Kasumi-1 (cell line): ENCODE measurements at places on chromosomes 16 and 17.
A peak's percentile ranks its signal among the peaks of the same experiment; 100 is the strongest.

DNA sequence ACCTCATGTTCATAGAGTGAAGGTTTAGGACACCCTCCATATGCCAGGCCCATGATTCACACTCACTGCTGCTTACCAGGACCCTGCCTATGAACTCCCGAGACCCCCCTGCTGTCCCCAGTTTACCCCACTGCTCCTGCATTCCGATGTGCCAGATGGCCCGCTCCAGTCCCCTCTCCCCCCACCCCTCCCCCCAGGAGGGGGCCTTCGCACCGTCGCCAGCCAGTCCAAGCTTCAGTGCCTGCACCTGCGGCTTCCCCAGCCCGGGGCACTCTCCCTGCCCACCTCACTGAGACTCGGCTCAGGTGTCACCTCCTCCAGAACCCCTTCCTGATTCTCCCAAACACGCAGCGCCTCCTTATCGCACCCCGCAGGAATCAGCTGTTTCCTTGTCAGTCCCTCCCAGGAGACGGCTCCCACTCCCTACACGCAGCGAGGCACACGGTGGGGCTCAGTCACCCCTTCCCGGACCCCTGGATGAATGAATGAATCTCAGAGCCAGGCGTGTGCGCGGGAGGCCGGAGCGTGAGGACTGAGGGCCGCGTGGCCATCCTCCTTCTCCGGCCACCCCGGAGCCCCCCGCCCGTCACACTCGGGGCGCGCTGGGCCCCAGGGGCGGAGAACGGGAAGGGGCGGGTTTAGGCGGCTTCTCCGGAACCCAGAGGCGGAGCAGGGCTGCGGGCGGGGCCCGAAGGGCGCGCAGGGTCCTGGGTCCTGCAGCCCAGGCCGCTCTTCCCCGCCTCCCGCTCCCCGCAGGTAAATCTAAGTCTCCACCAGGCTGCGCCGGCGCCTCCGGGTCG lies 1.6 kb downstream of the MYO1C start:
- DNase-seq: no peak

- DNase-seq: peak; percentile 68
Observed at GRCh38 chr17:31842195-31843069, 16.6 kb downstream of the COPRS start.

GRCh38 chr17:66682283-66682682 lies 152.6 kb upstream of the CACNG5 start:
- DNase-seq: no peak

DNA sequence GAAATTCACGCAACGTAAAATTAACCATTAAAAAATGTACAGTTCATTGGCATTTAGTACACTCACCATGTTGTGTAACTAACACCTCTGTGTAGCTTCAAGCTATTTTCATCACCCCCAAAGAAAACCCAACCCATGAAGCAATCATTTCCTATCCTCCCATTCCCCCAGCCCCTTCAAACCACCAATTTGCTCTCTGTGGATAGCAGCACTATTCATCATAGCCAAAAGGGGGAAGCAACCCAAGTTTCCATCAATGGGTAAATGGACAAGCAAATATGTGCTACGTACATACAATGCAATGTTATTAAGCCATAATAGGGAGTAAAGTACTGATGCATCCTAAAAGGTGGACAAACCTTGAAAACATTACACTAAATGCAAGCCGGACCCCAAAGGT lies 10.9 kb upstream of the KRT222 start:
- no peak for DNase-seq

DNA sequence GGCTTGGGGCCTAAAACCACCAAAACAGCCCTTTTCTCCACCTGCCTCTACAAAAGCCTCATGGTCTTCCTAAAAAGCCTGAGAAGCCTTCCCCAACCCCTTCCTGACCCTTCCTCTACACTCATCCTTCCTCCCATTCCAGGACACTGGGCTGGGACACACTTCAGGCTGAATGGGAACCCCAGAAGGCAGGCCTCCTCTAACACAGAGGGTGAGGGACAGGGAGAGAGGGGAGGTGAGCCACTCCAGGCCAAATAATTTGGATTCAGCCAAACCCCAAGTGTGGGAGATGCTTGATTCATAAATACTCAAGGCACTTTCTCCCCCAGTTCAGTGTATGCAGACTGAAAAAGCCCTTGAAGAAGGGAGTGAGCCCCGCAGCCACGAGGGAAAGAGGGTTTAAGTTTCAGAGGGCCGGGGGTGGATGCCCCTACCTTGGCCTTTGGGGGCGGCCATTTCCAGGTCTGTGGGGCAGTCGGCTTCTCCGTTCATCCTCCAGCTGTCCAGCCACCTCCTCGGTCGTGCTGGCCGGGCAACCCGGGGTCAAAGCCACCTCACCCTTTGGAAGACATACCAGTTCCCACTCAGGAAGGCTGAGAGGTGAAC lies 1.6 kb downstream of the UBTF start:
- DNase-seq: no peak

DNA sequence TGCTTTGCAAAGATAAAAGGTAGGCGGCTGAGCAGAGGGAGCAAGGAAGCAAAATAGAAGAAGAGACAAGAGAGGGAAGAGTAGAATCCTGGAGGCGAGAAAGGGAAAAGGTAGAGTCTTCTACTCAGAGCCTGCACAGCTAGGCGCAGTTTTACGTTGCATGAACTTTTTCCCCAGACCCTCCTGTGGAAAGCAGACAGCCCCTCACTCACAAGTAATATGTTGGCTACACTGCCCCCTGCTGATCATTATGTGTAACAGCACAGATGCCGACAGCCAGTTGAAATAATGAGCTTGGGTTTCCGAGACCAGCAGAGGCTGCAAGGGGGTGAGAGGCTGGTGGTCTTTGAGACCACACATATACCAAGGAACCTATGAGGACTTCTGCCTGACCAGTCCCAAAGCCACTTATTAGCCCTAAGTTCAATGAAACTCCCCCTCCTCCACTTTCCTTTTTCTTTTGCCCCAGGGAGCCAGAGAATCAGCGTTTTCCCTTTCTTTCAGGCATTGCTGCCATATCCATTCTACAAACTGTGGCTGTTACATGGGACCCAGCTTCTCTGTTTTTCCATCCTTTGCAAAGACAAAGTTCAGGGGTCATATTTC lies 22.5 kb upstream of the CMTR2 start:
- DNase-seq: peak; percentile 11

DNA sequence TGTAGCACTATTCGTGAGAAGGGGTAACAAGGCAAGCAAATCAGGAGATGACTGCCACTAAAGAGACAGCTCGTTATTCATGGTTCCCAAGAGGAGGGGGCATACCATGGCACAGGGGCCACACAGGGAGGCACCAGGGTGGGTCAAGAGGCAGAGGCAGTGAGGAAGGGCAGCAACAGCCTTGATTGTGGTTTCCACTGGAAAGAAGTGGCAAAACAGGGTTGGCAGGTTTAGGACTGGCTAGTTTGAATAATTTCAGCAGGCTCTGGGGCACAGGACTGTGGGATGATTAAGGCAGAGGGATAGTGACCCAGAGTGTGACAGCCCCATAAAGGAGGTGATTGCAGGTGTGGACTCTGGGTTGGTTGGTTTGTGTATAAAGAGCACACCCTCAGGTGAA lies 188.9 kb downstream of the CBLN1 start:
- DNase-seq: no peak

- no peak for DNase-seq
Observed at GRCh38 chr17:13140750-13141149, 122.9 kb upstream of the ELAC2 start.

DNA sequence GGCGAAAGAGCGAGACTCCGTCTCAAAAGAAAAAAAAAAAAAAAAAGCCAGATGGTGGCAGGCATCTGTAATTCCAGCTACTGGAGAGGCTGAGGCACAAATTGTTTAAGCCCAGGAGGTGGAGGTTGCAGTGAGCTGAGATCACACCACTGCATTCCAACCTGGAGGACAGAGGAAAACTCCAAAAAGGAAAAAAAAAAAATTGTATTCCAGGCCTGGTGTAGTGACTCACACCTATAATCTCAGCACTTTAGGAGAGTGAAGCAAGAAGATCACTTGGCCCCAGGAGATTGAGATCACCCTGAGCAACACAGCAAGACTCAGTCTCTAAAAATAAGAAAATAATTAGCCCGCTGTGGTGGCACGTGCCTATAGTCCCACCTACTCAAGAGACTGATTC lies 20.1 kb downstream of the HBQ1 start:
- DNase-seq: no peak

DNA sequence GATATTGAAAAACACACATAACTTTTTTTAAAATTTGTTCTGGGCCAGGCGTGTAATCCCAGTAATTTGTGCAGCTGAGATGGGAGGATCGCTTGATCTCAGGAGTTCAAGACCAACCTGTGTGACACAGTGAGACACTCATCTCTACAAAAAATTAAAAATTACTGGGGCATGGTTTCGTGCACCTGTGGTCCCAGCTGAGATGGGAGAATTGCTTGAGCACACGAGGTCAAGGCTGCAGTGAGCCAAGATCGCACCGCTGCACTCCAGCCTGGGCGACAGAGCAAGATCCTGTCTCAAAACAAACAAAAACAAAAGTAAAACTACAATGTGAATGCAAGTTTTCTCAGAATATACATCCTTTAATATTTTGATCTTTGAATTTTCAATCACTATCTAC lies 15.1 kb downstream of the C16orf54 start:
- DNase-seq: no peak

DNA sequence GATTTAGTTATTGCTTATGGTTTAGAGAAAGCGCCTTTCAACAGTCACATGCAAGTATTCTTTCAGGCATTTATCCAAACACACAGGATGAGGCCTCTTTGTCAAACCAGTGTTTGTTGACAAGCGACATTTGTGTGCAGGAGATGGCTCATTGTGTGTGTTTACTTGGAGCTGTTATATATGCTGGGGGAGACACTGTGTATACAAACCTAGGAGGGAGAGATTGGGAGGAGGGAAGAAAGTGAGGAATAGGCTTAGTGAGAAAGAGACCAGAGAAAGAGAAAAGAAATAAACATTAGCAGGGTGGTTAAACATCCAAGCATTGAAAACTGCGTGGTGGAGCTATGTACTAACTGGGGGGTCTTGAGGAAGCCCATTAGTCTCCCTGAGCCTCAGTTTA lies 437.6 kb downstream of the MAF start:
- no peak for DNase-seq

- no peak for DNase-seq
Observed at GRCh38 chr16:66309215-66309807, 57.2 kb upstream of the CDH5 start.

DNA sequence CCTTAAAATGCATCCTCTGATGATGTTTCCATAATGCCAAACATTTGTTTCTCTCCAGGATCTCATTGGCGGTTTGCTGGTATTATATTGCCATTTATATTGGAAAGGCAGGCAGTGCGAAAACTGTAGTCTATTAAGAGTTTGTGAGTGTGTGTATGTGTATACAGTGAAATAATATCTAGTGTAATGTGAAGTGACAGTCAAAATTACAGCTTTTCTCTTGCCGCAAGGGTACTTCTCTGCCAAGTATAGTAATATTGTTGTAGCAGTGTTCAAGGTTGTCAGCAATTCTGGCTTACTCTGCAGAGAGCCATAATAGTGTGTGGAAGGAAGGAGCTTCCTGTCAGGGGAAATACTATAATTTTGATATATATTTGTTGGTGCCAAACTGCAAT lies 178.6 kb downstream of the WWOX start:
- DNase-seq: no peak

DNA sequence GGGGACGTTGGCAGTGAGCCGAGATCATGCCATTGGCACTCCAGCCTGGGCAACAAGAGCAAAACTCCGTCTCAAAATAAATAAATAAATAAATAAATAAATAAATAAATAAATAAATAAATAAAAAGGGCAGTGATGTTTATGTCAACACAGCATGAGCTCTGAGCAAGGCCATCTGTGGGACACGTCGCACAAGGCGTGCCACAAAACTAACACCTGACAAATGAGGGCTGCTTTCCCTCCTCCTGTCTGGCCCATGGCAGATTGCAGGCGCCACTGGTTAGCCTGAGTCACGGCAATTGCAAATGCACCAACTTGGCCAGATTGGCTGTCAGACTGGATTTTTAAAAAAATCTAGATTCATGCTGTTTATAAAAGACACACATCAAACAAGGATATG lies 25.9 kb upstream of the SPNS3 start:
- DNase-seq: no peak

- no peak for DNase-seq
Observed at GRCh38 chr16:17397499-17397891, 73.3 kb downstream of the XYLT1 start.

DNA sequence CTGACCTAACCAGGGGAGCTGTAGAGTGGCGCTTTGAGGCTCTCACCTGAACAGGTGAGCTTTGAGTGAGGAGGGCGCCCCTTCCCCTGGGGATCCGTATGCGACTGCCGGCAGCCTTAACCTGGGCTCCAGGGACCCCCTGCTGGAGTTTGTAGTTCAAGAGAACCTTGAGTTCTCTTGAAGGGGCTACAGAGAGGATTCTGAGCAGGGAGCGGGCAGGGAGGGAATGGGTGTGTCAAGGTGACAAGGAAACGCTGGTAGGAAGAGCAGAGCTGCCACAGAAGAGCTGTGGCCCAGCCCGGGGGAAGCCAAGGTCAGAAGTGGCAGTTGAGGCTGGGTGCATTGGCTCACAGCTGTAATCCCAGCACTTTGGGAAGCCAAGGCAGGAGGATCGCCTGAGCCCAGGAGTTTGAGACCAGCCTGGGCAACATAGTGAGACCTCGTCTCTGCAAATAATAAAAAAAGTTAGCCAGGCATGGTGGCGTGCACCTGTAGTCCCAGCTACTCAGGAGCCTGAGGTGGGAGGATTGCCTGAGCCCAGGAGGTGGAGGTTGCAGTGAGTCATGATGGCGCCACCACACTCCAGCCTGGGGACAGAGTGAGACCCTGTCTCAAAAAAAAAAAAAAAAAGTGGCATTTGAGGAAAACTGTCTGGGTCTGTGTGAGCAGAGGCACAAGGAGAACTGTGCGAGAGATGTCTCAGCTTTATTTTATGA lies 1.2 kb downstream of the LLGL2 start:
- no peak for DNase-seq

DNA sequence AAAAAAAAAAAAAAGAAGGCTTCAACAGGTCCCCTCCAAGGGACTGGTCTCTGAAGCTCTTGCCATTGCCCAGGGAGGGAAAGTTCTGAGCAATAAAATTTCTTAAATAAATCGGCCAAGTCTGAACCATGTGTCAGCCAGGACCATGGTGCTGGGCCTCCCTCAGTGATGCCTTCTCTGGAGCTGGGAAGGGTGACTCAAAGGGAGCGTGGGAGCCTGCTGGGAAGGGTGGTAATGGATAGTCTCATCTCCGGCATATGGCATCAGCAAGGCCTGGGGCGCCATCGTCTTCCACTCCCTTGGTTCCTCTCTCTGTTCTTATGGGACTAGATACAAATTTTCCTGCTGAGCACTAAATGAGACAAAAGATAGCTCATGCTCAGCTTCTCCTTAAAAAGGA lies 2.3 kb downstream of the VKORC1 start:
- no peak for DNase-seq
